ENCODE measurements at places on chromosomes 11 and 22.

GRCh38 chr11:113075586-113076095 is 114.4 kb downstream of the NCAM1 start:
- DNase-seq: no peak

DNA sequence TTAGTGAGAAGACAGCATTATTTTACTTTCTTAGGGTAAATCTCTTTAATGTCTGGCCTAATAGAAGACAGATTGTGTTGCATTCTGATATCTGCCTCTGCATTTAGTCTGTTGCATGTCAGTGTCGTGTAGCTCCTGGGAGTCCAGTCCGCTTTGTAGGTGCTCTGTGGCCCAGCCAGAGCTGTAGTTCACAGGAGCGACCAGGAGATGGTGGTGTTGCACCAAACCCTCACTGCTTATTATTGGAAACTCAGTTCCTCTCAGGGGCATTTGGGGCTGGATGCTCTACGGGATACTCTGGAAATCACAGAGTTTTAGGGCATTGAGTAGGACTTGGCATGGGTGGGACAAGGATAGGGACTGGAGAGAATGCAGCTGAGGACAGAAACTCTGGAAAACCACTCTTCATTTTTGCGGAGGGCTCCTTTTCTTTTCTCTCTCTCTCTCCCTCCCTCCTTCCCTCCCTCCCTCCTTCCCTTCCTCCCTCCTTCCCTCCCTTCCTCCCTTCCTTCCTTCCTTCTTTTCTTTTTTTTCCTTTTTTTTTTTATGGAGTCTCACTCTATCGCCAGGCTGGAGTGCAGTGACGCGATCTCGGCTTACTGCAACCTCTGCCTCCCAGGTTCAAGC is 21.7 kb downstream of the MIAT start:
- DNase-seq: peak; percentile 86

DNA sequence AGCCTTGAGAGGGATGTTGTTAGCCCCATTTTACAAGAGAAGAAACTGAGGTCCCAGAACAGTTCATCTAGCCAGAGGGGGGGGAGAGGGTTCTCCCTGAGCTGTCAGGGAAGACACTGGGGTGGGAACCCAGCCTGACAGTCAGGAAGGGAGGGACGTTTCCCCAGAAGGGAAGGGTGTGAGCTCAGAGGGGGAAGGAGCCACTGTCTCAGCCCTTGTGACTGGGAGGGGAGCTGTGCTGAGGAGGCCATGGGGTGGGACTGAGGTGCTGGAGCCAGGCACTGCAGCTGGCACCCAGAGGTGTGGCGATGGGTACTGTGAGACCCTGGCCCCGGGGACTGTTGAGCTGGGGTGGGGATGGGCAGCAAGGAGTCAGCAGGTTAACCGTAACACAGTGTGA is 35.7 kb downstream of the DAGLA start:
- no peak for DNase-seq

DNA sequence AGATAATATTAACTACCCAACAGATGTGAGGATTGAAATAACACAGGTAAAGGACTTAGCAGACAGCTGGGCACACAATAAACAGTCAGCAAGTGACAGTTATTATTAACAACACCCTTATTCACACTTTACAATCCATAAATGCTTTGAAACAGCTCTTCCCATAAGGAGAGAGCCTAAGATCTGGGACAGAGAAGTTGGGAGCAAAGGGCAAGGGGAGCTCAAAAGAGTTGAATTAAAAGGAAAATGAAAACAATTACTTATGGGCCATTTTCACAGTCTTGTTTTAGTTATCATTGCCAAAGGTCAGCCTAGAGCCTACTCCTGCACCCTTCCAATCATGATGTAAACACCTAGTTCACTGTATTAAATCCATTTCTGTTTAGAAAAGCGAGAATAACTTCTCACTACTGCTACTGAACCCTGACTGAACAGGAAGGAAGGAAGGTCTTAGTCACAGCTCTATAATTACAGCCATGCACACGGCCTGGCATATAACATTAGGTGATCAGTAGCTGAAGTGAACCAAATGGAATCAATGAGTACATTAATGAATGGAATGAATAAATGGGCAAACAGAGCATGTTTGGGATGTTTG is 111.3 kb downstream of the PLEKHA7 start:
- DNase-seq: no peak

GRCh38 chr11:123195188-123196059 is at the start of gene CLMP:
TSS of gene CLMP (minus strand) at chr11:123195248. CDS start at chr11:123194940, 308 bp downstream.
- peak; percentile 71 for DNase-seq

DNA sequence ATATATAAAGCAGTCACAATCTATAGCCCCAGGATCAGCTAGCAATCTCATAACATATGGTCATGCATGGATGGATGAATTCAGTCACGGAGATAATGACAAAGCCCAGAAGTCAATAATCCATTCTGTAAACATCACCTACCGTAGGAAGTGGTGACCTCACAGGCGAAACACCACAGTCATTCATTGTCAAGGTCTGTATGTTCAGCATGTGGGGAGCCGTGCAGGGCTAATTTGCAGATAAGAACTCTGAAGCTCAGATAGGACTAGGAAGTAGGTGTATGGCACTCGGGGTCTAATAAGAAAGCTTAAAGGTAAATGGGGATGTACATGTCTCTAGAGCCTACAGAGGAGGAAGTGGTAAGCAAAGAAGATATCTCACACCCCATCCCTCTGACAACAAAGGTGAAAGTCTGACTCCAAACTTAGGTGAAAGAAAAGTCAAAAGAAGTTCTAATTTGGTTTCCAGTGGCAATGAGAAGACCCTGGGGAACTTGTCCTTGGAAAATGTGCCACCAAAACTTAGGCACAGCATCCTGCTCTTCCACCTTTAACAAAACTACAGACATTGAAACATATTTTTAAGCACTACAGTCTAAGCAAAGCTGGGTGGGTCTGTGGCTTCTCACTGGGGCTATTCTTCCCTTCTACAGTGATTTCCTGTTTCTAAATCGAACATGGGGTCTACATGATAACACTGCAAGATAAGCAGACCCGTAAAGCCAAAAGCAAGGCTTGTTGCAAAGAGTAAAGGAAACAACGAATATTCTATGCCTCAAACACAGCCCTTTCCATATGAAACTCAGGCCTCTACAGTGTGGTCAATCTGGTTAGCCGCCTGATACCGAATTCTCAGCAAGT is 5.2 kb downstream of the CRTAM start:
- no peak for DNase-seq
